ENCODE measurements at places on chromosomes 7 and 10. TPM values are rescaled to one million over a fixed set of nuclear protein-coding genes. Genes with fewer than 3 reads are reported as not detected.

GRCh38 chr10:78623578-78624215, 445.1 kb upstream of the ZMIZ1 start:
- DNase-seq, result no peak

DNA sequence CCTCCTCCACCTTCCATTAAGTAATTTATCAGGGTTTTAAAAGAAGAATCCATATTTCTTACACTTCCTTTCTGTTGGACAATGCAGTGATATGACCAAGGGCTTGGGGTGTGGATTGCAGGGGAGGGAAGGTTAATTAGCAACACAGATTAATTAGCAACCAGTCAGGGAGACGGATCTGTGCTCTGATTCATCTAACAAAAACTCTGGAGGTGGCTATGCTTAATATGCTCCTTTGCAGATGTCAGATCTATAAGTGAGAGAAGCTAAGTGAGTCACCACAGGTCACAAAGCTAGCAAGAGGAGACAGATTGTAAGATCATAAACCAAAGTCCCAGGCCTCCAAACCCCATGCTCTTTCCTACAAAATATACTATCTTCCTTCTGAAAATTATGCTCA, 178.8 kb upstream of the ITGB1 start:
- DNase-seq, result no peak

Gene RBP3
- 0.07 TPM for polyA plus RNA-seq

Gene CRPPA
- 5.0 TPM for polyA plus RNA-seq

Gene HOXA1
- polyA plus RNA-seq, result 2.3 TPM

GRCh38 chr10:117166418-117167345, 28.6 kb upstream of the VAX1 start:
- no peak for DNase-seq

DNA sequence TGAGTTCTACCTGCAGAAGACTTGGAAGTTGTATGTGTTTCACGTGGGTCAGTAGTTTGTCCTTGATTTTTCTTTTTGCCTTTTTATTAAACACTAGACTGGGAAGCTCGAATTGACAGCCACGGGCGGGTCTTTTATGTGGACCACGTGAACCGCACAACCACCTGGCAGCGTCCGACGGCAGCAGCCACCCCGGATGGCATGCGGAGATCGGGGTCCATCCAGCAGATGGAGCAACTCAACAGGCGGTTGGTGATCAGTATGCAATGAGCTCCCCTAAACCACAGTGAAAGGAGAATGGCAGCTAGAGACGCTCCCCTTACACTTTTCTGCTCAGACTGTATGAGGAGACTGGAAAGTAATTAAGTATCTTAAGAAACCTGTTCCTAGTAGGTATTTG, 126.7 kb upstream of the STK17A start:
- DNase-seq, result no peak

DNA sequence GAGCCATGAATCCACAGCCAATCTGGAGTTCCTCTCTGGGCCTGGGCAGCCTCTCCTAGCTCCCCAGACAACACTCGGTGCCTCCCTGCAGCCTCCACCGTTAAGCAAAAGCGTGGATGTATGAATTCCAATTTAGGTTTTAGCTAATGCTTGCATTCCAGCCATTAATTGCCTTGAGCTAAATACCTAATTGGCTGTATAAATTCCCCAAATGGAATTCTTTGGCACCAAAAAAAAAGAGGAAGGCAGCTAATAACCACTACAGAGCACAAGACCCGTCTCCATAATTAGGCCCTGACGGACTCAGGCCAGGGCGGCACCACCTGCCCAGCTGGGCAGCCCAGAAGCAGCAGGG, 140.5 kb downstream of the PTPRN2 start:
- DNase-seq, result no peak

Gene LIPF
- polyA plus RNA-seq, result 0.18 TPM

GRCh38 chr10:124534231-124534798, 72.7 kb downstream of the LHPP start:
- DNase-seq, result no peak

- DNase-seq, result no peak
Observed at GRCh38 chr10:24920907-24921881, 31.2 kb downstream of the PRTFDC1 start.

DNA sequence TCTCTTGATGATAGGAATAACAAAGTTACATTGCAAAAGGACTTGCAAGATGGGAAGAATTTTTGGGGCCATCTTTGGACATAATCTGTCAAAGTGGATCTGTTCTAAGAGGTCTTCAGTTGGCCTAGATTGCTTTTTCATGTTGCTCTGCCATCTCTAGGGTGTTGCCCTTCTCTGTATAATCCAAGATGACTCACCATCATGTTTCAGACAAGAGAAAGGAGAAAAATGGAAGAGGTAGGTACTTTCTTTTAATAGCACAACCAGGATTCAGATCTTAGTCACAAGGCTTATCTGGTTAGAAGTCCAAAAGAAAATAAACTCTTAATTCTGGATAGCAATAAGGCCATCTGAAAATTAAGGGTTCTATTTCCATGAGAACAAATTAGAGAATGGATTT, 38.7 kb upstream of the FOXP2 start:
- DNase-seq, result no peak

GRCh38 chr7:12865593-12865992, 178.2 kb downstream of the ARL4A start:
- DNase-seq, result no peak

GRCh38 chr10:6314620-6315205, 112.0 kb downstream of the PFKFB3 start:
- no peak for DNase-seq

Gene C7orf57
- polyA plus RNA-seq, result 0.69 TPM

DNA sequence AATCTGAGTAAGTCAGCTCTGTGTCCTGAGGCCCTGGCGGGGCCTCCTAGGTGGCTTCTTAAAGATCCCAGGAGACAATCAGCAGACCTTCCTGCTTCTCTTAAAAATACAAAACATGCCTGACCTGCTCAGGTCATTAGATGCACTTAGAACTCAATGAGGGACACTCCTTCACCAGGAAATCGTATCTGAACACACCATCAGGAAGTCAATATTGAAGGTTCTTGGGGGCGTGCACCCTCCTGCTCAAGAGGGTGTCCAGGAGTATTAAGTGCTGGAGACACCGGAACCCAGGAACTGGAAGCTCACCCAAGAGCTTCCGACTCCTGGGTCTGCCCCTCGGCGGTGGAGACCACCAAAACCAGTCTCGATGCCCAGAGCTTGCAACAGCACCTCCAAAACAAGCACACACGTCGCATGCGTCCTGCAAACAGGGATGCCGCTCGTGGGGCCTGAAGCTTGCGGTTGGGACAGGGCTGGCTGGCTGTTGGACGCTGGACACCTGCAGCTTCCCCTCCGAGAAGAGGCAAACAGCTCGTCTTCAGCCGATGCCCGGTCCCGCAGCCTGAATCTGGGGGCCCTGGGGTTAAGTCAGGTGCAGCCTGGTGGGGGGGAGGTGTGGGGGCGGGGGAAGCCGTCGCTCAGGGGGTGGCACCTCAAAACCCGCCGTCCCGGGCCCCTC, 803 bp downstream of the RAPGEF5 start:
- DNase-seq, result no peak

- DNase-seq, result no peak
Observed at GRCh38 chr7:22452142-22452959, 47.6 kb downstream of the STEAP1B start.

GRCh38 chr10:37734971-37735370, 122.4 kb downstream of the ZNF248 start:
- no peak for DNase-seq

DNA sequence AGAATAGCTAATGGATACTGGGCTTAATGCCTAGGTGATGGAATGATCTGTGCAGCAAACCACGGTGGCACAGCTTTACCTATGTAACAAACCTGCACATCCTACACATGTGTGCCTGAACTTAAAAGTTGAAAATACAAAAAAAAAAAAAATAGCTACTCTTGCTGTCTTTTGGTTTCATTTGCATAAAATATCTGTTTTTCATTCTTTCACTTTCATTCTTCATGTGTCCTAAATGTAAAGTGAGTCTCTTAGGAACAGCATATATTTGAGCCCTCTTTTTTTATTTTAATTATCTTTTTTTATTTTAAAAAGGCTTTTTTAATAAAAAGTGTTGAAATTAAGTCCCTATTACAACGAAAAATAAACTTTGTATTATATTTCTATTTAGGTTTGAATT, 836.1 kb upstream of the KCND2 start:
- no peak for DNase-seq

- DNase-seq, result no peak
Observed at GRCh38 chr7:99001482-99002147, 123.3 kb downstream of the TRRAP start.

- DNase-seq, result no peak
Observed at GRCh38 chr7:137931823-137932222, 70.1 kb downstream of the CREB3L2 start.

Gene COL13A1
- 19.5 TPM for polyA plus RNA-seq

DNA sequence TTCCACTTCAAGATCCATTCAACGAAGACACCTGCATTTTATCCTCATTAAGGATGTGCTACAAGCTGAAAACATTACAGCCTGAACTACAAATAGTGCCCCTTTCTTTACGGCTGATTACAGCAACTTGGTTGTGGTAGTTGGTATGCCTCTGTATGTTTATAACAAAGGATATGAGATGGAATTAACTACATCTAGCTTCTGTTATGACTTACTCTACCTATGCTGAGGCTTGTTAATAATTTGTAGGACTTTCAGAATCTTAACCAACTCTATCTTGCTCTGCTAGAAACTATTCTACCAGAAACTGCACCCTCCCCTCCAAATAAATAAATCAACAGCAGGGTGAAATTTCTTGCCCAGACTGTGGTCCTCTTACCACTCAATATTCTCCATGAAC, 448.1 kb downstream of the GRM8 start:
- DNase-seq, result no peak

- DNase-seq, result no peak
Observed at GRCh38 chr7:28755255-28755654, 202.9 kb downstream of the TRIL start.

Gene SYT15
- polyA plus RNA-seq, result 7.1 TPM

DNA sequence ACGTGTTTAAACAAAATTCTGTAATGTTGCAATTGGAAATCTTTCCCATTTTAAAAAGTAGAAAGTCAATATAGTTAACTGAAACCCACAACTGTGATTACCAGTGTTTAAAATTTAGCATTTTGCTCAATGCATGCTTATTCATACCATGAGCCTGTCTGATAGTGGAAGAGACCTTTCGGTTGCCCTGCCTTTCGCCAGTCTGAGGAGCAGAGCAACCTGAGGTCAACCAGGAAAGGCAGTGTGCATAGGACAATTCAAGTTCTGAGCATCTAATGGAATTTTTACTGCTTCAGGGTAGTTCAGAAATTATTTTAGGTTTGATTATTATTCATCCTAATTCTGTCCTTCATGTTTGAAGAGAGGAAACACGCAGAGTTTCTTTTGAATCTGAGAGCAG, 100.8 kb downstream of the CUBN start:
- DNase-seq, result no peak

All from right renal pelvis (tissue), 4 donors.